Ureter (tissue), 1 donor: ENCODE measurements at places on chromosomes 7 and 10. TPM values are rescaled to one million over a fixed set of nuclear protein-coding genes. Genes with fewer than 3 reads are reported as not detected.

GRCh38 chr10:86193841-86194240 lies 172.8 kb downstream of the GRID1 start:
- DNase-seq, result no peak

GRCh38 chr7:73827567-73828106 lies 3.2 kb upstream of the CLDN4 start:
- DNase-seq, result peak; percentile 80

- DNase-seq, result peak; percentile 59
Observed at GRCh38 chr10:77939561-77940001, 13.0 kb upstream of the DLG5 start.

GRCh38 chr10:123945325-123945920 lies 53.8 kb upstream of the CPXM2 start:
- DNase-seq, result no peak

GRCh38 chr10:102620591-102621442 lies 23.5 kb upstream of the TRIM8 start:
- DNase-seq, result no peak

DNA sequence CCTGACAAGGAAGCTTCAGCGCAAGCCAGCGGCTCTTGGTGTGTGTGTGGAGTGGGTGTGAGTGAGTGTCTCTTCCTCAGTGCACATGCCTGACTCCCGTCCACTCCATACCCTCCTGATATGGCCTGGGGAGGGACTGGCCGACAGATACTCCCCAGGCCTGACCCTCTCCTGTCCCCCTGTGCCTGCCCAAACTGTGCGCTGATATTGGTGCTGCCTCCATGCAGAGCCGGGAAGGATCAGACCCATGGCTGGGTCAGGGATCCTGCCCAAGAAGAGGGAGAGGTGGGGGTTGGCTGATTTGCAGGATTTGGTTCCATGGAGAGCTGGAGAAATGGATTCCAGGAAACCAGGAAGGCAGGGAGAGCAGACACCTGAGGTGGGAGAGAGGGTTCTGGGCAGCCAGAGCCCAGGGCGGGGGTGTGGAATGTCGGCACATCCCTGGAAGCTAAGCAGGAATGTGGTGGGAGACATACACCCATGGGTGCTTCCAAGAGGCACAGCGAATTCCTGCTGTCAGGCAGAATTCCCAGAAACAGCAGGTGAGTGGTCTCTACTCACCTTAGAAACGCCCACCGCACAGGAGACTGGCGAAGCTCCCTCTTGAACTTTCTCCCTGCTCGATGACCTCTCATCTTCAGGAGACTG lies 6.3 kb downstream of the CALML5 start:
- DNase-seq, result no peak

DNA sequence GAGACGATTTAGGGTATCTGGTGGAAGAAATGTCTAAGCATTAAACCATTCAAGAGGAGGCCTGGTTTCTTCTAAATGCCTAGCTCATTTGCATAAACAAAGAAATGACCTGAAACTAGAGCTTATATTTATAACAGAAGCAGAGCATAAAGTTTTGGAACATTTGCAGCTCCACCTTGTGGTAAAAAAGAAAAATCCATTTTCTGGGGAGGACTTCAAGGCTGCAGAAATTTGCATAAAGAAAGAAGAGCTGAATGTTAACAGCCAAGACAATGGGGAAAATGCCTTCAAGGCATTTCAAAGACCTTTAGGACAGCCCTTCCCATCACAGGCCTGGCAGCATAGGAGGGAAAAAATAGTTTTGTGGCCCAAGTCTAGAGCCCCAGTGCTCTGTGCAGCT lies 362.0 kb downstream of the ZNF248 start:
- no peak for DNase-seq

GRCh38 chr7:73424489-73424885 lies 9.1 kb upstream of the FZD9 start:
- no peak for DNase-seq

DNA sequence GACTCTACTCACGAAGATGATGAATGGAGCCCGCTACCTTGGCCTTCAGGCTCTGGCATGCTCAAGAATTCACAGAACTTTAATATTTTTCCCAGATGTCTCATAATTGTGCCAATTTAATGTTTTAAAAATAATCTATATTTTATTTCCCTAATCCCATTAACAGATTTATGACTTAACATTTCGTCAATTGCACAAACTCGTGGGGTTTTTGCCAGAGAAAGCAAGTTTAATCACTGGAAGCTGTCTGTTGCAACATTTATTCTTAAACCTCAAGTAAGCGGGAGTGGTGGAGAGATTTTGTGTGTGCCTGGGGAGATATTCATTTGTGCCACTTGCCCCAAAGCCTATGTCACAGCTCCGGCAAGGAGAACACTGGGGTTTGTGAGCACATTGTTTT lies 117.9 kb downstream of the TEX36 start:
- no peak for DNase-seq

- DNase-seq, result no peak
Observed at GRCh38 chr10:91418416-91418815, 8.3 kb downstream of the HECTD2 start.

GRCh38 chr10:48799341-48800006 lies 114.8 kb downstream of the WDFY4 start:
- no peak for DNase-seq

DNA sequence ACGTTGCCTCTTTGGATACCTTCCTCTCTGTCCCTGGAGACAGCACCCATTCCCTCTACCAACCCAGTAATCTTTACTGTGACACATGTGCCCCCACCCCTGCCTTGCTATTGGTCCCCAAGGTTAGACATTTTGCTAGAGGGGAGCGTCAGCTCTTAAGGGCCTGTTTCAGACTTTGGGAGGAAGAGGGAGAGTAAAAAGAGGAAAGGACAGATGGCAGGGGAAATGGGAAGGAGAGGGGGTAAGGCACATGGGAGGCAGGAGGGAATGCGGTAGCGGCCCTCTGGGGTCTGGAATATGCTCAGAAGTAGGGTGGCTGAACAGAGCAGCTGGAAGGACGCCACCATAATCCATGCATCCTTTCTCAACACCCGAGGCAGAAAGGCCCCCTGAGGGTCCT lies 12.2 kb downstream of the BLNK start:
- no peak for DNase-seq

- no peak for DNase-seq
Observed at GRCh38 chr7:6178298-6179029, 94.0 kb downstream of the CYTH3 start.

DNA sequence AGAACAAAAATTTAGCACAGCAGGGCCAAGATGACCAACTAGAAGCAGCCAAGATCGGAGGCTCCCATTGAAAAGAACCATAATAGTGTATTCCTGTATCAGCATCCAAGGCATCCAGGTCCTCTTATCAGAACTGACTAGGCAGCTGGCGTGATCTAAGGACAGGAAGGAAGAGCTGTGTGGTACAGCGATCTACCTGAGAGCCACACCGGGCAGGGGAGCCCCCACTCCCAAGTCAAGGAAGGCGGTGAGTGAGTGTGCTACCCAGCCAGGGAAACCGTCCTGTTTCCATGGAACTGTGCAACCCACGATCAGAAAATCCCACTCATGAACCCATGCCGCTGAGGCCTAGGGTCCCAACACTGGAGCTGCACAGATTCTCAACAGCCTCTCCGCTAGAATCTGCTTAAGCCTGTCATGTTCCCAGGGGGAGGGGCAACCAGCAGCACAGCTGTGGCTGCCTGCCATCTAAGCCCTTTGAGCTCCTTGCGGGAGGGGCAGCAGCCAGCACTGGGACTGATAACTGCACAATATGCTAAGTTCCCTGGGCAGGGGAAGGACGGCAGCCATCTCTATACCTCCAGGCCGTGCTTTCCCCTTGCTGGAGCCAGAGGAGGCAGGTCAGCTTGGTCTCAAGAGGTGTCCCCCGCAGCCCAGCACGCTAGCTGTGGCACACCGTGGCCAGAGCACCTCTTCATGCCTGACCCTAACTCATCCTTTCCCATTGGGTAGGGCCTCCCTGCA lies 213.0 kb upstream of the SMIM30 start:
- DNase-seq, result no peak

- DNase-seq, result no peak
Observed at GRCh38 chr10:92850185-92850584, 1.9 kb downstream of the EXOC6 start.

DNA sequence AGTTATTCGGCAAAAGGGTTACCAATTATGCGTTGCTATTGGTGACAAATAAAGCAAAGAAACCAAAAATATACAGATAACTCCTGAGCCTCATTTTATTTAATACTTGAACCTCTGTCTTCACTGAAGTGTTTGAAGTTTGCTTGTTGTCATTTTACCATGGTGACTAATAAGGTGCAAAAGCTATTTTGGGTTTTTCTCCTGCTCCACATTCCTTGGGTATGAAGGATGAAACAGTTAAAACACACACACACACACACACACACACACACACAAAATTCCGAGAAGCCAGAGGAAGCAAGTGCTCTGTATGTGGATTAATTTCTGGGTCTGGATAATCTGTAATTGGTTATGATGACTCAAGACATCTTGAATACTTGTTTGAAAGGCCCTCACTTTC lies 246.5 kb downstream of the COBL start:
- DNase-seq, result no peak

- DNase-seq, result no peak
Observed at GRCh38 chr7:73701357-73701995, 18.0 kb downstream of the STX1A start.

- no peak for DNase-seq
Observed at GRCh38 chr7:9657257-9657656, 1223.8 kb downstream of the NXPH1 start.

- DNase-seq, result no peak
Observed at GRCh38 chr10:24288581-24288980, 79.6 kb downstream of the KIAA1217 start.

GRCh38 chr7:116776610-116777289 lies 85.6 kb upstream of the CAPZA2 start:
- no peak for DNase-seq

DNA sequence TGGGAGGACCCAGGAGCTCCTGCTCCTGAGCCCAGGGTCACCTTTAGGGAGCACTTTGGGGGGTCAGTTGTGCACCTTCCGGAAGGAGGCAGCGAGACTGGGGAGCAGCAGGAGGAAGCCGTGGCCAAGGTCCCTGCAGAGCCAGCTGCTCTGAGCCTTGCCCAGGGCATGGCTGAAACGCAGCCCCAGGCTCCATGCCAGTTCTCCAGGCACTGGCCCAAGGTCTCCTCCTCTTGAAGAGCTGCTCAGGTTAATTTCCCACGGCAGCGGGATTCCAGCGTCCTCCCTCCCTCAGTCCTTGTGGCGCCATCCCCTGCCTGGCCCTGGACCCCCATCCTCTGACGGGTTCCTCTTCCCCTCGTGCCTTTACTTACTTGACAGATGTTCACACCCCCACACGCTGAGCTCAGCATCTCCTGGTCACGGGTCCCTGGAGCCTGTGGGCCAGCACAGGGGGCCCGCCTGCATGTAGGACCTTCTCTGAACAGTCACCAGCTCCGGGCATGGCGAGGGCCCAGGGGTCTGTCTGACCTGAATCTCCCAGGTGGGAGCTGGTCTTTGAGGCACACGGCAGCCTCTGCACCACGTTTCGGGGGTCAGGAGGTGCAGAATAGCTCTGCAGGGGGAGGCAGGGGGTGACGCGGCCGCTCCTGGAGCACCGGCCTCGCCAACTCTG lies 16.7 kb upstream of the CFAP46 start:
- no peak for DNase-seq

- no peak for DNase-seq
Observed at GRCh38 chr7:44572771-44573170, 937 bp downstream of the DDX56 start.

DNA sequence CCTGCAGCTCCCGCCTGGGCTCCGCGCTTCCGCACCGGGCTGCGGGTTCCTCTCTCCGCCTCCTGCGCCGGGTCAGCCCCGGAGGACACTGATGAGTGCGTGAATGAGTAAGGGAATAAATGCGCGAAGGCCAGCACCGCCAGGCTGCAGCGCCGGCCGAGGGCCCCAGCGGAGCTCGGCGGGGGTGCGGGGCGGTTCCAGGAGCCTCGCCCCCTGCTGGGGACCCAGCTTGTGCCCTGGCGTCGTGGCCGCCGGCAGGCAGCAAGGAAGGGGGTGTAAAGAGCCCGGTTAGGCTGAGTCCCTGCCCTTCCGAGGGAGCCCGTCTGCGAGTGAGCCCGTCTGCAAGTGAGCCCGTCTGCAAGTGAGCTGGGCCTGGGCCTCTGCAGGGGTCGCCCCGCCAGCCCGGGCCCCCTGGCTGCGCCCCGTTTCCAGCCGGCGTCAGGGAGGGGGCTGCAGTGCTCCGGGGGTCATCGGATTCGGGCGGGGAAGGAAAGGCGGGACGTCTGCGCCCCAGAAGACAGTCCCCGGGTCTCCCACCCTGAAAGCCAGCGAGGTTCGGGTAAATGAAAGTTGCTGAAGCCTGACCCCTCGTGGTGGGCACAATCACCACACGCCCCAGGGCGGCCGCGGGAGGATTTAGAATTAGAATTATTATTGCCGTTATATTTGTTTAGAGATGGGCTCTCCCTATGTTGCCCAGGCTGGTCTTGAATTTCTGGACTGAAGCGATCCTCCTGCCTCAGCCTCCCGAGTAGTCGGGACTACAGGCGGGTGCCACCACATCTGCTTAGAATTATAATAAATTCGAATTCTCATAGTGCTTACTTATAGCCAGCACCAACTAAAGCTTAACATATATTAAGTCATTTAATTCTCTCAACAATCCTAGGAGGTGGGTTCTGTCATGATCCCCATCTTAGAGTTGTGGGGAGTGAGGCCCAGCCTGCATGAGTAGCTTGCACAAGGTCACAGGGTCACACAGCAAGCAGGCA lies 8.6 kb upstream of the CRYGN start:
- DNase-seq, result peak; percentile 81

- no peak for DNase-seq
Observed at GRCh38 chr10:26622891-26623290, 74.6 kb upstream of the PDSS1 start.

- no peak for DNase-seq
Observed at GRCh38 chr10:124728071-124728829, 15.9 kb downstream of the FAM53B start.

DNA sequence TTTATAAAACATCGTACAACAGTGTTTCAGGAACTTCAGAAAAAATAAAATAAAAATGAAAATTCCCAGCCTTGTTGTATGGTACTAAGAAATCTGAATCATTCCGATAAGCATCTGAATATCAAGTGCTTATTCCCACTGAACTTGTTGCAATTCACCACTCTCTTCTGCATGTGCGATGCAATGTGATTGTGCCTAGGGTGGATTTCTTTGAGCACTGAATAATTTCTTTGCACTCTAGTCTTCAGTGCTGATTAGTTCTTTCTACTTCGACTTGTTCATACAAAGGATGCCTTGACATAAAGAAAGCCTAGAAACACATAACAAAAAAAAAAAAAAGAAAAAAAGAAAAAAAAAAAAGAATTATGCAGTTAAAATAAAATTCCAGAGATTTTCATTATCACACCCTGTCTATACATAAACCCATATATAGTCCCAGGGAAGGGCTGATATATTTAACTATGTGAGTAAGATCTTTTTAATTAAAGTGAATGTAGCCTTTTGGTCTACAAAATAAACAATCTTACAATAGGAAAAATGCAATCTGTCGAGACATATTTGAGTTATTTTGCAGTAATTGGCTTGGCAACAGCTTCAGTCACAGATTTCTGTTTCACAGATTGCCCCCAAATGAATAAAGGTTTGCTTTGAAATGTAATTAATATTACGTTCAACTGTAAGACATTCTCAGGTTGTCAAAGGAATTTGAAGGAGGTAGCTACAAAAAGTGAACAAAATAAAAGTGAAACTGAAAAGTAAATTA lies 1118.9 kb upstream of the CELF2 start:
- DNase-seq, result no peak

The SFXN4 gene
- total RNA-seq, result 34.5 TPM

The SH2B2 gene
- 6.1 TPM for total RNA-seq

The COX15 gene
- total RNA-seq, result 42.2 TPM

The SPDYE11 gene
- not detected for total RNA-seq

The DNAH11 gene
- total RNA-seq, result 0.94 TPM

The CCL24 gene
- not detected for total RNA-seq

The LRRD1 gene
- not detected for total RNA-seq

The ABCC2 gene
- 1.5 TPM for total RNA-seq
